ENCODE measurements at places on chromosomes 7 and 10.

DNA sequence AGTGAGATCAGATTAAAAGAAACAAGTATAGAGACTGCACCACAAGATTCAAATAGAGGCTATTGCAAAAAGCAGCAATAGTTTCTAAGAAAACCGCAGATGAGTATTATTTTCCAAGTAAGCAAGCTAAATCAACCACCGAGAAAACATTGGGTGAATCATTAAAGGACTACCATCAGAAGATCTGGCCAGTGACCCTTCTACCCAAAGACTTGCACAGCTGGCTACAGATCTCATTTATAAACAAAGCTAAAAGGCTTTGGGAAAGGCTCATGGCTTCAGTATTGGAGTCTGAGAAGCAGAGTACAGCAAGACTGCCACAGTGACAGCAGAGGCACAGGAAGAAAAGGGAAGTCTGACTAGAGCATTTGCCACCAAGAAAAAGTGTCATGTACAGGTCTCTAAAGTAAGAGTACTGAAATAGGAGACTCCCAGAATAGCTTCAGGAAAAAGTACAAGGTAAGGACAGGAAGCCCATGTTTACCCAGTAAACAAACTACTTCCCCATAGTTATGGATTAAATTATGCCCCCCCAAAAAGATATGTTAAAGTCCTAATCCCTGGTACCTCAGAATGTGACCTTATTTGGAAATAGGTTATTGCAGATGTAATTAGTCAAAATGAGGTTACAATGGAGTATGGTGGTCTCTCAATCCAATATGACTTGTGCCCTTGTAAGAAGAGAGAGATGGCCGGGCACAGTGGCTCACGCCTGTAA is 19.0 kb downstream of the STEAP1 start:
- DNase-seq = no peak

DNA sequence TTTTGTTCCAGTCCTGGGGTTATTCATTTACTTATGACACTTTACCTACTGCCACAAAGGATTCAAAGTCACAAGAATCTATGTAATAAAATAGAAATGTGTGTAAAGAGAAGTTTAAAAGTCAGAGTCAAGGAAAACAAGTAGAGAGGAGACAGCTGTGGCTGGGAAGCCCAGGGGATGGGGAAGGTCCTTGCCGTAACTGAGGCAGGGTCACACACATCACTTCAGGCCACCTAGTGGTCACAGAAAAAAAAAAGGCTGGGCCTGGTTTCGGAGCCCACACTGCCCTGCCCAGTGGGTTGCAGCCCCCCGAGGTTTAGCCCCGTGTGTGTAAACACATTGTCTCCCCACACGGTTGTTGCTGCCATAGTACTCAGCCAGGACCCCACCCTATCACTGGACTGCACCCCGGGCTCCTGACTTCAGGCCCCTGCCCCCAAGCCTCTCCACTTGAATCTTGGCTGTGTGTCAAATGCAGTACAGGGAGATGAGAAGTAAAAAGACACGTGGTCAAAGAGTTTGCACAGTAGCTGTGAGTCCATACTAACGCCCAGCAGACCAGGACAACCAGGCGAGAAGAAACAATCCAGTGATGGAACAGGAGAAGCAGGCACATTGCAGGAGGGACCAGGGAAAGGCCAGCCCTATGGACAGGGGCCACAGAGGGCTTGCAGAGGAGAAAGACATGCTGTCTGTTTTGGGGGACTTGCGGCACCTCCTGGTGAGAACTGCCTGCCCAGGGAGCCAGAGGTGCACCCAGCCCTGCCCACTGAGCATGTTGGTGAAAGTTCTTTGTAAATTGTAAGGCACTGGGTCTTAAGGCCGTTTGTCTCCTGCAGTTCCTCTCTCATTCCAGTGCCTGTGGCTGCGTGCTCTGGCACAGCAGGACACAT is 91.4 kb upstream of the MACROH2A2 start:
- no peak for DNase-seq

- DNase-seq = no peak
Observed at GRCh38 chr7:91235211-91235832, 28.9 kb upstream of the FZD1 start.

DNA sequence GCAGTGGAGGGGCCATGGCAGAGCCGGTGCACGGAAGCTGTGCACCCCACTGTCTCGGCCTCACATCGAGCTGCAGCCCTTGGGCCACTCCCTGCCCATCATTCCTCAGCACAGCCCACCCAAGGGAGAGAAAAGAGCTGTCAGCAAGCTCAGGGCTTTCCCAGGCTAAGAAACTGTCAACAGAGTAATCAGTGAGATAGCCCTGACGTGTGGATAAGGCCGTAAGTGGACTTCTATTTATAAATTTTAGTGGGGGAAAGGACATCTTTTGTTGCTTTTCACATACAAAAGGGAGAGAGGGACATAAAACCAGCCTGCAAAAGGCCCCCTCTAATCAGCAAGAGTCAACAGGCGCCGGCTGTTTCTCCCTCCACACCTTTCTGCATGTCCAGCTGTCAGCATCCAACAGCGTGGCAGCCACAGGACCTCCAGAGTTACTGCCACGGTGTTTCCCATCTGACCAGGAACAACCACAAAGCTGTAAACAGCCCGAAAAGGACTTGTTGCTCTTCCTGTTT is 56.8 kb upstream of the DDC start:
- DNase-seq = no peak

DNA sequence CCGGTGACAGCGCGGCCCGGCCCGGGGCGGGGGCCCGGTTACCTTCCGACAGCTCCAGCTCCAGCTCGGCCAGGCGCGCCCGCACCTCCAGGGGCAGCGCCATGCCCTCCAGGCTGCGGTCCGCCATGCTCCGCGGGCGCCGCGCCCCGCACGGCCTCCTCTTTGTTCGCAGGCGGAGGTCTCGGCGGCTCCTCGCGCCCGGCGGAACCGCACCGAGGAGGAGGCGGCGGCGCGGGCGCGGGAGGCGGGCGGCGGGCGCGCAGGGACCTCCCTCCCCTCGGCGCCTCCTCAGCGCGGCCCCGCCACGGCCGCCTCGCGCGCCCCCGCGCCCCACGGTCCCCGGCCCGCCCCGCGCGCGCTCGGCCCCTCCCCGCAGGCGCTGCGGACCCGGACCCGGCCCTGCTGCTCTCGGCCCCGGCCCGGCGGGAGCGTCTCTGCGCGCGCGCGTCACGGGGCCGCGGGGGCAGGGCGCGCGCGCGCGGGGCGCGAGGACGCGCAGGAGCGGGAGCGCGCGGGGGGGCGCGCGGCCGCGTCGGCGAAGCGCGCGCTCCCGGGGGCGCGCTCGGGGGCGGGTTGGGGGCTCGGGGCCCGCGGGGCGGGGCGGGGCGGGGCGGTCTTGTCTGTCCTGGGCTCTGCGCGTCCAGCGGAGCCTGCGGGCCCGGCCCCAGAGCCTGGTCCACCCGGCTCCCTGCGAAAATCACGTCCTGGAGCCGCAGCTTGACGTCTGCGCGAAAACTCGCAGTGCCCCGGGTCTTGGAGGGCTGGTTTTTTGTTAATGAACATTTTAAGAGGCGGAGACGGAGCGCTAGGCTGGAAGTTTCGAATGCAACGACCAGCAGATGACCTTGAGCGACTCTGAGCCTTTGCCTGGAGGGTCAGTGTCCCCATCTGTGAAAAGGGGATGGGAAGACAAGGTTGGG is at the start of gene DIP2C:
Gene DIP2C, minus strand, starts transcription at position 217 of the 920 bp plus-strand sequence. Its CDS starts 90 bp downstream, at position 127.
- DNase-seq = no peak

DNA sequence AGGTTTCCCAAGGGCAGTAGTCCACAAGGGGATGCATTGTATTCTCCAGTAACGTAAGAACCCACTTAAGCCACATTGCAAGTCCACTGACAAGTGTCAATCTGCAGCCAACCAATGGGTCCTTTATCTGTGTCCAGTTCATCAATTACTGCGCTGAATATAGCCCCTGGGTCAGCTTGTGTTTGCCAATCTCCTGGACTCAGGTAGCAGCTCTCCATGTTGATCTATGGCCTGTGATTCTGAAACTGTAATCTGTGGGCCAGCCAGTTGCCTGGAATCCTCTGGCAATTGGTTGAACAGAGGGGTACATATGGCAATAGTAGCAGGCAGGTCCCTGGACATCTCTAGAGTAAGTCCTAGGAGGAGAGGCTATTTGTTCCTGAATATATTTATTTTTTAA is 8.8 kb upstream of the TMEM248 start:
- no peak for DNase-seq

GRCh38 chr7:145216866-145217265 is 381.0 kb upstream of the TPK1 start:
- DNase-seq = no peak

- peak; percentile 48 for DNase-seq
Observed at GRCh38 chr10:119306514-119306951, 99.2 kb downstream of the GRK5 start.

GRCh38 chr10:71239946-71240795 is 27.8 kb downstream of the UNC5B start:
- DNase-seq = peak; percentile 72

GRCh38 chr7:142391191-142391992 is 133.5 kb upstream of the PRSS58 start:
- peak; percentile 37 for DNase-seq

DNA sequence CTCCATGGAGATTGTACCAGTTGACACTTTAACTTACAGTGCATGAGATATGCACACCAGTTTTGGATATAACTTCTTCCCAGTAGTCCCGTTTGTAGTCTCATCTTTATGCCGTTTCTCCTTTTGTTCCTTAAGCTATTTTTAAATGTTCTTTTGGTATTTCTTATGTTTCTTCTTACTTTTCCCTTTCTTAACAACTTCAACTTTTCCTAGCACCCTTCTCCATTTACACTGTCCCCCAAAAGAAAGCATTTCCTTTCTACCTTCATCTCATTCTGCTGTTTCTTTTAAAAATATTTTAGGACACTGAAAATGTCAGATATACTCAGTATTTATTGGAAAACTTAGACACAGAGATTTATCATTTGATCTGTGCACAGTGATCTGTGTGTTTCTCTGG is 1.5 kb downstream of the PSMC2 start:
- DNase-seq = no peak

DNA sequence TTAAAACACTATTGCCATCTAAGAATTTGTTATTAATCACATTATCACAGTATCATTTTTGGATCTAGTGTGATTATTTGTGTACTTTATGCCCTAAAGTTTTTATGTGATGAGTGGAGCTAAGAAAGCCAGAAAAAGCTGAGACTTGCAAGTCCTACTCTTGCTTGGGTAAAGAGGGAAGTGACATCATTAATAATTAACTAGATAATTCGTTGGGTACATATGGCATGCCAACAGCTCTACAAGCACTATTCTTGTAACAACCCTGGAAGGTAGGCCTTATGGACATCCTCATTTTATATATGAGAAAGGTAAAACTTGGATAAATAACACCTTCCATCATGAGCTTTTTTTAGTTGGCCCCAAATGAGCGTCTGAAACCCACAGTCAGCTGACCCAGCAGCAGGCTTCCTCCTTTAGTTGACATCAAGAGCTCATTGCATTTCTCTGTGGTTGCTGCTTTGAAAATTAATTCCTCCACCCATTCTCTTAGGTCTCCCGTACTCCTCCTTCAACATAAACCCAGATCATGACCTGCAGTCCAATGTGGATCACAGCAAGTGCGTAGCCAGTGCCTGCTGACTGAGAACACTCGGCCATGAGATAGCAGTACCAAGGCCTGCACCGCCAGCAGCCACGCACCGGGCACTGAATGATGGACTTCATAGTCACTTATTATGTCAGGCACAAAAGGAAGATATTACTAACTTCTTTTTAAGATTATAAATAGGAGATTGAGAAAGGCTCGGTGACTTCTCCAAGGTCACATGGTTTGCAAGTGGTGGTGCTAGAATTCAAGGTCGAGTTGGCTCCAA is 292.0 kb upstream of the AOAH start:
- peak; percentile 0 for DNase-seq

- DNase-seq = no peak
Observed at GRCh38 chr7:139394540-139394939, 34.8 kb downstream of the LUC7L2 start.

- no peak for DNase-seq
Observed at GRCh38 chr10:24346877-24347519, 138.1 kb downstream of the KIAA1217 start.

DNA sequence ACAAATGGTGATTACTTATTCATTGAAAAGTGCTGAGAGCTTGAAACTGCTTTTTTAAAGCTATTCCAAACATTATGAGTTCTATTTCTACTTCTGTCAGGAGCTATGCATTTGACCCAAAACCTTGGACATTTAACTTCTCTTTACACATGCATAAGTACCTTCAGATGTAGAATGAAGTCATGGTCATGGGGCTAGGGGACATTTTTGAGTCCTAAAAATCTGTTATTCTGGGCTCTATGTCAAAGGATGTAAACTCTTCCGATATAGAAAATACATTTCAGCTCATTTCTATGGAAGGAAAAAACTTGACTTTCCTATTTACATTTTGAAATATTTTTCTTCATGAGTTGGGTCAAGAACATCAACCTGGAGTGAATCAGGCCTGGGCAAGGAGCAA is 179.5 kb upstream of the CXCL12 start:
- no peak for DNase-seq

- DNase-seq = no peak
Observed at GRCh38 chr10:73167458-73167782, 388 bp downstream of the ECD start.

- DNase-seq = no peak
Observed at GRCh38 chr10:15518250-15518649, 147.2 kb upstream of the FAM171A1 start.

DNA sequence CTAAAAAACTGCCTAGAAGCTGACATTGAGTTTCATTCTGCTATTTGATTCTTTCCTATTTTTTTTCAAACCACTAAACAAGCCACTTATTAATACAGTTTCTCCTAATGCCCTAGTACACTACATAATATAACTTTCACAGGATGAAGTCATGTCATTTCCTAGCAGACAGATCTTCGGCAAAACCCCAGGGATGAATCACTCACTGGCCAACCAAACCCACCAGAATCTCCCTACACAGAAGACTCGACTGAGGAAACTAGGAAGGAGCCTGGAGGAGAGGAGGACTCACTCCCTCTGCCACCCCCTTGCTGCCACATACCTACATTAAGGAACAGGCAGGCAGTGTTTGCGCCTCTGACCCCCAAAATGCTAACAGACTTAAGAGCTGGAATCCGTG is 33.4 kb downstream of the XPNPEP1 start:
- DNase-seq = no peak

DNA sequence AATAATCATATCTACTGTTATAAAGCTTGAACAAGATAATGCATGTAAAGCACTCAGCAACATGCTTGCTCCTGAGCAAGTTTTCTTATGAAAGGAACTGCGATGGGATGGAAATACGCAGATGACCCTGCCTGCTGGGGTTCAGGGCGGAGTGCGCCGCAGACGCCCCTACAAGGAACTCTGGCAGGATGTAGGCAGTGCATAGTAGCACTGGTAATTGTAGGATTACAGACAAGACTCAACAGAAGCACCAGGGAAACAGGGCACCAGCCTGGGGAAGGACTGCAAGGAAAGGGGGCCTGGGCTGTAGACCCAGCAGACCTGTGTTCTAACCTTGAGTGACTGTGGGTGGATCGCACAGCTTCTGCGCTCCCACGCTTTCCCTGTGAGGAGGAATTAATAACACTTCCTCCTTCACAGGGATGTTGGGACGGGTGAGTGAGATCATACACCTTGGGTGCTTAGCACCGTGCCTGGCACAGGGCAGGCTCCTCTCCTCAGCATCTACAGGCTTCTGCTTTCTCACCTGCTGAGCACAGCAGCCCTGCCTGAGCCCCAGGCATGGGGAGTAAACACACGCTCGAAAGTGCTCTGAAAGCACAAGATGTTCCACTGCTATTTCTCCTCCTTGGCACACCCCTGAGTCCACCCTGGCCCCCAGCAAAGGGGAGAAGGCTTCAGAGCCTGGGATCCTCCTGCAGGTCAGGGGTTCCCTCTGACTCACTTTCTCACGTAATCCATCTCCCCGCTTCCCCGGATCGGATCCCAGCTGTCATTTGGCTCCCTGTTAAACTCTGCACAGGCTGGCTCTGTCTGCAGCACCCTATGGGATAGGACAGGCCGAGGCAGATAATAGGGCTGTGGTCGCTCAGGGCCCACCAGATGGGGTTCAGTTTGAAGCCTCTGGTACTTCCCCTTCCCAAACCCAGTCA is 19.2 kb downstream of the ITPRIP start:
- no peak for DNase-seq

Measured in KBM-7 (cell line).